Natural killer cell treated with Interleukin-12 subunit alpha and Interleukin-12 subunit beta and Interleukin-15 and Interleukin-18, amount 100 ng/mL, for 72 hours (primary cell): ENCODE measurements at places on chromosomes 12 and 14. TPM values are rescaled to one million over a fixed set of nuclear protein-coding genes. Genes with fewer than 3 reads are reported as not detected.

- H3K27me3 ChIP-seq = no peaks in the 10 kb centered on the region
- H3K36me3 ChIP-seq = peaks cover 4% of the 10 kb centered on the region
- DNase-seq = no peak
- H3K4me1 ChIP-seq = peaks cover 31% of the 10 kb centered on the region
- no peak overlapping the region for H3K27ac ChIP-seq
- no peak overlapping the region for H3K4me3 ChIP-seq
Measured at GRCh38 chr14:34837801-34838322, 37.3 kb downstream of the BAZ1A start.

Gene NKX2-1
- total RNA-seq = not detected

- no peak overlapping the region for H3K27ac ChIP-seq
- H3K27me3 ChIP-seq = peaks cover 35% of the 10 kb centered on the region
- peaks cover 12% of the 10 kb centered on the region for H3K36me3 ChIP-seq
- no peak overlapping the region for H3K4me3 ChIP-seq
Measured at GRCh38 chr12:85277900-85278597, 2.0 kb upstream of the ALX1 start.

DNA sequence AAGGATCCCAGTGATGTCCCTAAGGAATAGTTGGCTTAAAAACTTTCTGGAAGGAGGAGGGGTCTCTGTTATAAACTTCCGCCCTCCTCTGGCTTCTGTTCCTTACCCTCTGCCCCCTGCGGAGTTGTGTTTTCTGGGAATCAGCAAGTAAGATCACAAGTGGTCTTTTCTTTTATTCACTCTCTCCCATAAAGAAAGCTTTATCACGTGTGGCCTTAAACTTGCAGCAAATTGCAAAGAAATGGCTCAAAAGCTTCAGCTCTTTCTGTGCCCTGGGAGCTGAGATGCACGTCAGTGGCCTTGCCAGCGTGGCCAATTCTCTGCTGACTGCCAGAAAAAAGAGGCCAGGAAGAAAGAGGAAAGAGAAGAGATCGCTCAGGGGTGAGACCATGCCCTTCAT lies at the start of gene SLCO1C1:
SLCO1C1 (plus strand) TSS at position 101 of the 400 bp plus-strand sequence. CDS start 4,245 bp downstream, outside the sequence.
- H3K4me1 ChIP-seq = no peaks in the 10 kb centered on the region
- H3K4me3 ChIP-seq = no peak within 1 kb of the TSS
- H3K27me3 ChIP-seq = no peaks in the 10 kb centered on the region
- no peaks in the 10 kb centered on the region for H3K36me3 ChIP-seq
- no peak within 1 kb of the TSS for H3K27ac ChIP-seq

- H3K4me3 ChIP-seq = no peak overlapping the region
- DNase-seq = no peak
- no peak overlapping the region for H3K27ac ChIP-seq
Measured at GRCh38 chr14:65070471-65070976, 31.8 kb downstream of the MAX start.

DNA sequence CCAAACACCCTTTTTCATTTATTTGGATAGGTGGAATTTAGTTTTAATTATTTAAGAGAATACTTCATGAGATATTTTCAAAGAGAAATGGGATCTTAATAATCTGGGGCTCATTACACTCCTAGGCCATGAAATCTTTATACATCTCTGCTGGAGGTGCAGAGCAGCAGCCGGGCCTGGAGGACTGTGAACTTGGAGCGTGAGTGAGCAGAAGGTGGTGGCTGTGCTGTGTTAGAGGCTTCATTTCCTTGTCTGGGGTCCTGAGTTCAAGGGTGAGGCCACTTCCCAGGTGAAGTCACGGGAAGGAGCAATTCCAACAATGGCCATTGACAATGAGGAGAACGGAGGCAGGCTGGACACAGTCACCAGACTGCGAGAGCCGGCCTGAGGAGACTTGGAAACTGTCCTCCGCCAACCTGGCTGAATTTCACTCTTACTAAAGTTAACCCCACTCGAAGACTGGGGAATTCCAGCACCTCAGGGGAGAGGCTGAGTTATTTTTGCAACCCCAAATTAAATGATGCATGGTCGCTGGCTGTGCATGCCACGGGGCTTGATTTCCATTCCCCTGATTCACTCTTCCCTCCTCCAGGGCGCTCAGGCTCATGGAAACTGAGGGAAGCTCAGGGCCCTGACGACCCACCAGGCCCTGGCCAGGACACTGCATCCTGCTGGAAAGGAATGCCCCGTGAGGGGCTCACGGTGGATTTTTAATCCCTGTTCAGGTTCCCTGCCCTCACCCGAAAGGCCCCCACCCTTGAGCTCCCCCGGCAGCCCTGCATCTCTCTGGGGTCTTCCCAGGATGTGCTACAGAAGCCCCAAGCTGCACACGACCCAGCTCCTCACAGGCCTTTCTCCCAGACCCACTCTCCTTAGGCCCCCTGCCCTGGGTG lies 22.6 kb upstream of the TRAF3 start:
- DNase-seq = no peak
- H3K4me3 ChIP-seq = no peak overlapping the region
- no peak overlapping the region for H3K27ac ChIP-seq
- H3K4me1 ChIP-seq = no peaks in the 10 kb centered on the region
- H3K36me3 ChIP-seq = no peaks in the 10 kb centered on the region

Gene MARK3
- total RNA-seq = 165 TPM

DNA sequence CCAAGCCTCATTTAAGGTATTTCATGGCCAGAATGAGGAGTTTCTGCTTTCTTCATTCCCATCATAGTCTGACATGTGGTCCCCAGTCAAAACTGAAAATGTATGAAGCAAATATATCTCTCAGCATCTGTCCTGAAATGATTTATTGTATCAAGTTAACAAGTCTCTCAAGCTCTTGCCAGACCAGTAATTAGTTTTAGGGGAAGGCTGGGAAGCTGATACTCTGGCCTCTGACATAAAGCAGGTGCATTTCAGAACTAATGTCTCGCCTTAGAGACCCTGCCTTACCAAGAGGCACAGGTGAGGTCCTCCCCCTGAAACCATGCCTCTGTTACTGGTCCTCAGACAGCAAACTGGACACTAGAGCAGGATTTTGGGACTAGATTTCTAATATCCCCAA lies 266.5 kb downstream of the SLC15A4 start:
- H3K4me3 ChIP-seq = no peak overlapping the region
- no peaks in the 10 kb centered on the region for H3K36me3 ChIP-seq
- H3K4me1 ChIP-seq = no peaks in the 10 kb centered on the region
- H3K27ac ChIP-seq = no peak overlapping the region
- no peak for DNase-seq
- H3K27me3 ChIP-seq = peaks cover 15% of the 10 kb centered on the region

DNA sequence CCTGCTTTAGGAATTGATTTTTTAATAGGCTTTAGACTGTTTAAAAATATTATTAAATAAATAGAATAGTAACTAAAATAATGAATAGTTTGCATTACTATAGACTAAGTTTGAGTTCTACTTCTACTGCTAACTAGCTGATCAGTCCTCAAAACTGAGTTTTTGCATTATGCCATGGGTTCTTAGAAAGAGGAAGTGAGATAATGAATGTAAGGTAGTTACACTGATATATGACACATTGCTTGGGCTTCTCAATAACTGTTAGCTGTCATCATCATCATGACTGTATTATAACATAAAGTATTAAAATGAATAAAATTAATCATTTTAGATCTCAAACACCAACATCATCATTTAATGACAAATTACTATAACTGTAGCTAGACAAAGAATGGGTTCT lies 949.7 kb downstream of the TRHDE start:
- H3K27ac ChIP-seq = no peak overlapping the region
- no peaks in the 10 kb centered on the region for H3K27me3 ChIP-seq
- H3K36me3 ChIP-seq = no peaks in the 10 kb centered on the region
- H3K4me3 ChIP-seq = no peak overlapping the region
- DNase-seq = no peak
- H3K4me1 ChIP-seq = no peaks in the 10 kb centered on the region

Gene RNASE12
- total RNA-seq = not detected

- no peaks in the 10 kb centered on the region for H3K4me1 ChIP-seq
- H3K36me3 ChIP-seq = peaks cover 10% of the 10 kb centered on the region
- H3K27ac ChIP-seq = no peak overlapping the region
- H3K27me3 ChIP-seq = no peaks in the 10 kb centered on the region
- no peak overlapping the region for H3K4me3 ChIP-seq
Measured at GRCh38 chr14:72745991-72746980, 147.6 kb downstream of the DPF3 start.

DNA sequence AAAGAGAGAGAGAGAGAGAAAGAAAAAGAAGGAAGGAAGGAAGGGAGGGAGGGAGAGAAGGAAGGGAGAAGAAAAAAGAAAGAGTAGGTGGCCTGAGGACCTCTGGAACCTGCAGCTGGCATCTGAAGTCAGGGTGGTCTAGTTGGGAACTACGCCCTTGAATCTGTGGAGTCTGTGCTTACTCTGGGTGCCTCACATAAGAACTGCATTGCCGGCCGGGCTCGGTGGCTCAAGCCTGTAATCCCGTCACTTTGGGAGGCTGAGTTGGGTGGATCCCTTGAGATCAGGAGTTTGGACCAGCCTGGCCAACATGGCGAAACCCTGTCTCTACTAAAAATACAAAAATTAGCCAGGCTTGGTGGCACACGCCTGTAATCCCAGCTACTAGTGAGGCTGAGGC lies 10.0 kb upstream of the NRDE2 start:
- no peaks in the 10 kb centered on the region for H3K4me1 ChIP-seq
- H3K36me3 ChIP-seq = no peaks in the 10 kb centered on the region
- no peak for DNase-seq
- H3K27ac ChIP-seq = peak overlapping the region; percentile 42
- H3K27me3 ChIP-seq = peaks cover 20% of the 10 kb centered on the region
- H3K4me3 ChIP-seq = no peak overlapping the region

- H3K27ac ChIP-seq = no peak overlapping the region
- no peak overlapping the region for H3K4me3 ChIP-seq
- no peaks in the 10 kb centered on the region for H3K4me1 ChIP-seq
- H3K36me3 ChIP-seq = no peaks in the 10 kb centered on the region
- DNase-seq = no peak
Measured at GRCh38 chr12:22828066-22828465, 203.1 kb downstream of the ETNK1 start.

DNA sequence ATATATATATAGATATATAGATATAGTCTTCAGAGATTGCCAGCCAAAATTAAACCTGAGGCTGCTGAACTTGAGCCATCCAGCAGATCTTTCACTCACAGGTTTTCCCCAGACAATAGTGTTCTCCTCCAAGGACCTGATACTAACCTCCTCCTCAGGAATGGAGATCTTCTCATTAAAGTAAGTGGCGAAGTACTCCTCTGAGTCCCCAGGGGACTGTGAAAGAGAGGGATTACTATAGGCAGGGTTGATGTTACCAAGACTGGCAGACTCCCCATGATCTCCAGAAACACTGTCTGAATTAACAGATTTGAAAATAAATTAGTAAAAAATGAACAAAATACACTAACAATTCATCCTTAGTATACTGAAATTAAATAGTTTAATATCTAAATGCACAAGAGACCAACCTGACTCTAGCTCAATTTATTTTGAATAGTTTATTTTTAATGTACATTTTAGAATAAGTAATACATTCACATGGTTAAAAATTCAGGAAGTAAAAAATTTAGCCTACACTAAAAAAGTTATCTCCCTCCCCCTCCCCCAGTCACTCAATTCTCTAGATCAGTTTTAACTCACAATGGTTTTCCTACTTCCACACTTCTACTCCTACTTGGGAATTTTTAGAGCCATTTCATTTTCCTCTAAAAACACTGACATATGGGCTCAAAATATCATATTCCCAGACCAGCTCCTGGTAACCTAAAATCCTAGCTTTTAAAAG lies 17.7 kb downstream of the SLC11A2 start:
- no peak for DNase-seq
- H3K27me3 ChIP-seq = no peaks in the 10 kb centered on the region
- H3K4me3 ChIP-seq = peak overlapping the region; percentile 56
- H3K36me3 ChIP-seq = peaks cover 4% of the 10 kb centered on the region
- H3K27ac ChIP-seq = peak overlapping the region; percentile 76
- H3K4me1 ChIP-seq = peaks cover 6% of the 10 kb centered on the region

Gene PTPRB
- 0.31 TPM for total RNA-seq

DNA sequence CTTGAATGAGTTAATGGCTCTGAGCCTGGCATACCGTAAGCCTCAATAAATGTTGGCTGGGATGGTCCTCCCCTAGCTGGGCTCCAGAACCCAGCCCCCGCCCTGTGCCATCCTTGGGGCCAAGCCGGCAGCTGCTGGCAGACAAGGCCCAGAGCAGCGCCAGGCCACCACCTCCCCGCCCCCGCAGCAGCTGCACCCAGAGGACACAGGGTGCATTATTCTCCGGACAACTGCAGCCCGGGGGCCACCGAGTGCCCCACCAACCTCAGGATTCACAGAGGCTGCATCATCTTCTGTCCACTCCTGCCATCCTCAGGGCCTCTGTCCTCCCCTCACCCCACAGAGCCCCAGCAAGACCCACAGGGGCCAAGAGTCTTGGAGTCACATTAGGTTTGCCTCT lies 92.7 kb downstream of the NCOR2 start:
- H3K27ac ChIP-seq = no peak overlapping the region
- peaks cover 22% of the 10 kb centered on the region for H3K4me1 ChIP-seq
- no peaks in the 10 kb centered on the region for H3K27me3 ChIP-seq
- no peak overlapping the region for H3K4me3 ChIP-seq
- no peak for DNase-seq

Gene KCNMB4
- total RNA-seq = not detected

Gene VWF
- not detected for total RNA-seq

Gene TAS2R43
- 6.6 TPM for total RNA-seq

Gene IAPP
- not detected for total RNA-seq

Gene AHNAK2
- total RNA-seq = not detected

Gene GLT1D1
- 0.14 TPM for total RNA-seq

Gene TMEM30B
- total RNA-seq = 0.81 TPM

DNA sequence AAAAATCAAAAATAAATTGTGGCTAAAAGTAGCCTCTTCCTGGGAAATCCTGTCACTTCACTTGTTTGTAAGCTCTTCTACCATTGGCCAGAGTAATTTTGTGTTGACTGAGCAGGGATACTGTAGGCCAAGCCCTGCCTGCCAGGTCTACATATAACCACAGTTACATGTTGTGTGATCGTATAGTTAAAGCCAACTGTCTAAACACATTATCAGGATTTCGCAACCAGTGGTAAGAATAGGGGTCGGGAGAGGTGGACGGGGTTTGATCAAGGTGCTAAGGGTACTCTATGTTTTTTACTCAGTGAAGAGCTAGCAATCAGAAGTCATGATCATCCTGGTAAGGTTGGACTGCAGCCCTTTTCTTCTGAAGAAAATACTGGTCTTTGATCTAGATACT lies 13.4 kb downstream of the ANKRD13A start:
- peak overlapping the region; percentile 80 for H3K27ac ChIP-seq
- peak overlapping the region; percentile 49 for H3K4me3 ChIP-seq
- DNase-seq = no peak
- H3K36me3 ChIP-seq = peaks cover 10% of the 10 kb centered on the region

Gene PAX9
- not detected for total RNA-seq

Gene TMEM116
- 6.2 TPM for total RNA-seq

DNA sequence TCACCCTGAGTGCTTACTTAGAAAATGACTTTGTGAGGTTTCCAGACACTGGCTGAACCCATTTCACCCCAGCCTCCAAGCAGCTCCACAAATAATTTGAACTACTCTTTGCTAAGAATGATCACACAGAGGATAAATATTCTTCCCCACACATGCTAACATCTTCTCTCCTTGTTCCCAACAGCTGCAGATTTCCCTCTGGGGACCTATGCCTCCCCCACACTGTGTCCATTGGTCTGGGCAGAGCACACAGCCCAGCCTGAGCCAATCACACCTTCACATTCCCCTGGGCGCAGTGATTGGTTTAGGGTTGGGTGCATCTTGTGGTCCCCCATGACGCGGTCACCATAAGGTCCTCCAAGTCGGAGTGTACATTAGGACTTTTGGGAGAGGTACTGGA lies 6.9 kb downstream of the SDR9C7 start:
- peaks cover 13% of the 10 kb centered on the region for H3K27me3 ChIP-seq
- H3K4me3 ChIP-seq = no peak overlapping the region
- H3K4me1 ChIP-seq = peaks cover 5% of the 10 kb centered on the region
- DNase-seq = no peak

Gene RND1
- 3.4 TPM for total RNA-seq

GRCh38 chr14:88346048-88346639 lies 23.1 kb upstream of the KCNK10 start:
- no peak overlapping the region for H3K4me3 ChIP-seq
- no peaks in the 10 kb centered on the region for H3K4me1 ChIP-seq
- DNase-seq = no peak
- H3K27me3 ChIP-seq = peaks cover 15% of the 10 kb centered on the region
